H1 (cell line): ENCODE measurements at places on chromosomes 1 and 21. TPM values are rescaled to one million over a fixed set of nuclear protein-coding genes. Genes with fewer than 3 reads are reported as not detected.

Gene S100A7
- not detected in 2 replicates for polyA plus RNA-seq

Gene USP21
- polyA plus RNA-seq = 36.3 and 53.5 TPM in 2 replicates

Gene CLCA4
- polyA plus RNA-seq = not detected in 2 replicates

Gene CELSR2
- 12.0 and 25.9 TPM in 2 replicates for polyA plus RNA-seq

Gene RAB25
- polyA plus RNA-seq = 98.2 and 117 TPM in 2 replicates

Gene TNNI3K
- polyA plus RNA-seq = 0.41 TPM in 1 of 2 replicates, not detected in the other

DNA sequence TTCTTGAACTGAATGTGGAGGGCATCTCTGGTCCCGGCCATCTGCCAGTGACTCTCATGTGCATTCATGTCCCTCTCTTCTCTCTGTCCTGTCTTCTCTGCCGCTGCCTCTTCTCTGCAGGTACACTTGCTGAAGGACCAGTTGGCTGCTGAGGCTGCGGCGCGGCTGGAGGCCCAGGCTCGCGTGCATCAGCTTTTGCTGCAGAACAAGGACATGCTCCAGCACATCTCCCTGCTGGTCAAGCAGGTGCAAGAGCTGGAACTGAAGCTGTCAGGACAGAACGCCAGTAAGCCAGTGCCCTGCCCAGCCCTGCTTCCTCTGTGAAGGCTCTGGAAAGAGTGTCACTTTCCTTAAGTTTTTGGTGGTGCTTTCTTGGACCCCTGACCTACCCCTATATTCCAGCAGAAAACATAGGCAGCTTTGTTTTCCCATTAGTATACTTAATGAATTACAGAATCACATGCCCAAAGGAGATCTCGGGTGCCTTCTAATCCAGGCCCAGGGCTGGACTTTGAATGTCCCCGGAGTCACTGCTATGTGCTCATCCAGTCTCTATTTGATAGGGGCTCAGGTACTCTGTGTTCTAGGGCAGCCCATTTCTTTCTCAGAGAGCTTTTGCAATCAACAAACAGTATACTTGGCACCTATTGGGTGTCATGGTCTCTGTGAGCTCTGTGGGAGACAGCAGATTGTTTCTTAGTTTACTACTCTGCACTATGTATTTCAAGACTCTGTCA is 11.2 kb downstream of the SPATA46 start:
- H3K4me3 ChIP-seq = no peak overlapping the region
- no peaks in the 10 kb centered on the region for H3K27me3 ChIP-seq
- DNase-seq = no peak
- no peak overlapping the region for H3K27ac ChIP-seq
- H3K36me3 ChIP-seq = 0 out of 2 replicates have a peak, but pooled peaks cover 2% of the 10 kb centered on the region

- H3K4me3 ChIP-seq = no peak overlapping the region
- no peak for DNase-seq
- no peaks in the 10 kb centered on the region for H3K27me3 ChIP-seq
- no peaks in the 10 kb centered on the region for H3K36me3 ChIP-seq
- 0 out of 2 replicates have a peak overlapping the region, but pooled peaks have one; percentile 25 for H3K27ac ChIP-seq
- no peaks in the 10 kb centered on the region for H3K4me1 ChIP-seq
Measured at GRCh38 chr1:23613191-23614031, 54.1 kb upstream of the ID3 start.

DNA sequence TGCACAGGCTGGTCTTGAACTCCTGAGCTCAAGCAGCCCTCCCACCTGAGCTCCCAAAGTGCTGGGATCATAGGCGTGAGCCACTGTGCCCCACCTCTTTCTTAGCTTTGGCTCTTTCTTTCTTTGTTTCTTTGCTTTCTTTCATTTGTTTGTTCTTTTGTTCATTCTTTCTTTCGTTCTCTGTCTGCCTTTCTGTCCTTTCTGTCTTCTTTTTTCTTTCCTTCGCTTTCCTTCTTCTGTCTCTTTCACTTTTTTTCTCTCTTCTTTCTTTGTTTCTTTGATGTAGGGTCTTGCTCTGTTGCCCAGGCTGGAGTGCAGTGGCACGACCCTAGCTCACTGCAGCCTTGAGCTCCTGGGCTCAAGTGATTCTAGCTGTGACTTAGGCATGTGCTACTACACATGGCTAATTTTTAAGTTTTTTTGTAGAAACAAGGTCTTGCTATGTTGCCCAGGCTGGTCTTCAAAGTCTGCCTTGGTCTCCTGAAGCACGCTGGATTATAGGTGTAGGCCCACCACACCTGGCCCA is 18.9 kb downstream of the SOX13 start:
- no peak overlapping the region for H3K27ac ChIP-seq
- peaks cover 66% of the 10 kb centered on the region for H3K4me1 ChIP-seq
- no peak for DNase-seq
- H3K4me3 ChIP-seq = no peak overlapping the region
- H3K36me3 ChIP-seq = no peaks in the 10 kb centered on the region

DNA sequence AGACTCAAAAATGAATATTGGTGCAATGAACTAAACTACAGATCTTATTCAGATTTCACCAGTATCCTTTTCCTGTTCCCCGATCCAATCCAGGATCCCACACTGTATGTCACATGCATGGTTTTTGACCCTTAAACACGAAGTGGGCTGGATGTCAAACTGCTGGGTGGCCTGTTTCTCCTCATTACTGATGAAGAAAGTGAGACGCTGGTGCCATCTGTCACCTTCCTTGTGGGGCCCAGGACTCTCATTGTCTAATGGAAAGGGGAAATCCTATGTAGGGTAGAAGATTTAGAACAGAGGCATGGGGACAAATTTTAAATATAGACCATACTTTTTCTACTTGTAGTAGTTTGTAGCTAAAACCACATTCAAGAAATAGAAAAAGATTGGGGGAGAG is 56.2 kb downstream of the DISC1 start:
- H3K36me3 ChIP-seq = no peaks in the 10 kb centered on the region
- DNase-seq = no peak
- H3K4me1 ChIP-seq = no peaks in the 10 kb centered on the region
- no peak overlapping the region for H3K4me3 ChIP-seq
- no peak overlapping the region for H3K27ac ChIP-seq
- no peaks in the 10 kb centered on the region for H3K27me3 ChIP-seq

DNA sequence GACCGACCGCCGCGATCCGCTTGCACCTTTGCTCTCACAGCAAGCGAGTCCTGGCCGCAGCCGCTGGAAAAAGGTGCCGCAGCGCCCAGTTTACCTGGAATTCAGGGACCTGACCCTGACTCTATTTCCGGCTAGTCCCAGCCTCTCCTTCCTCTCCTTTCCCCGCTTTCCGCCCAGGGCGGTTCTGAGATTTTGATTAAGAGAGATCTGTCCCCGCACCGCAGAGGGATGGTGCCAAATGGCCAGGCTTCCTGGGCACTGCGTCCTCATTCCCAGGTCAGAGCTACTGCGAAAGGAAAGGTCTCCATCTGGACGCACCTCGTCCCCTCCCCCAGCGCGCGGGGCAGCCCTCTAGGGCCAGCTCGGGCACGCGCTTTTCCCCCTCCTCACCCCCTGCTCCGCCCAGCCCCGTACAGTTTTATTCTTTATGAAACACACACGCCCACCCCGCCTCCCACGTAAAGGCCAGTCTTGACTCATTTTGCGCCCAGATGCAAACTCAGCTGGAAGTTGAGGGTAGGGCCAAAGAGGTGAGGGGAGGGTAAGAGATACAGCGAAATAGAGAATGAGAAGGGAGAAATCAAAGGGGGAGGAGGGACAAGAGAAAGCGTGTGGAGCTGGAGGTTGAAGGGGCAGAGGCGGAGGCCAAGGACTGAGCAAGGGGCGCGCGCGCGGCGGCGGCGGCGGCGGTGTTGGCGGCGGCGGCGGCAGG is 411.8 kb upstream of the ESRRG start:
- H3K27me3 ChIP-seq = peaks cover 65% of the 10 kb centered on the region
- H3K36me3 ChIP-seq = no peaks in the 10 kb centered on the region
- H3K4me3 ChIP-seq = peak overlapping the region; percentile 65
- H3K27ac ChIP-seq = no peak overlapping the region

DNA sequence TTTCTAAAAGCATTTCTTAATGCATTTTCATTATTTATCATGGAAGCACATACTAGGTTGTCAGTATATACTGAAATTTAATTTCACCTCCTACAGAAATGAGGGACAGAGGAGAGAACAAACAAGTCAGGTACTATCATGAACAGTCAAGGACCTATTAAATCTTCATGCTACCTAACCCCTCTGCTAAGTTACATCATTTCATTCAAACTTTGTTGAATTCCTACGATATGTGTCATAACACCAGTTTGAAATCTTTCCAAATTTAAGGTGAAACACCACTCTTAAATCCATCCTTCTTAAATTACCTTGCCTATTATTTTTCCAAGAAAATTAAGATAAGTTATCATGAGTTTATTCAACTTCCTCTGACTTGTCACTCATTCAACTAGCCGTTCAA is 78.9 kb downstream of the DENND1B start:
- no peaks in the 10 kb centered on the region for H3K27me3 ChIP-seq
- H3K4me3 ChIP-seq = no peak overlapping the region

GRCh38 chr1:87004857-87005256 is 90.4 kb downstream of the HS2ST1 start:
- no peak overlapping the region for H3K27ac ChIP-seq
- H3K27me3 ChIP-seq = no peaks in the 10 kb centered on the region
- H3K4me3 ChIP-seq = no peak overlapping the region
- DNase-seq = no peak
- no peaks in the 10 kb centered on the region for H3K36me3 ChIP-seq

DNA sequence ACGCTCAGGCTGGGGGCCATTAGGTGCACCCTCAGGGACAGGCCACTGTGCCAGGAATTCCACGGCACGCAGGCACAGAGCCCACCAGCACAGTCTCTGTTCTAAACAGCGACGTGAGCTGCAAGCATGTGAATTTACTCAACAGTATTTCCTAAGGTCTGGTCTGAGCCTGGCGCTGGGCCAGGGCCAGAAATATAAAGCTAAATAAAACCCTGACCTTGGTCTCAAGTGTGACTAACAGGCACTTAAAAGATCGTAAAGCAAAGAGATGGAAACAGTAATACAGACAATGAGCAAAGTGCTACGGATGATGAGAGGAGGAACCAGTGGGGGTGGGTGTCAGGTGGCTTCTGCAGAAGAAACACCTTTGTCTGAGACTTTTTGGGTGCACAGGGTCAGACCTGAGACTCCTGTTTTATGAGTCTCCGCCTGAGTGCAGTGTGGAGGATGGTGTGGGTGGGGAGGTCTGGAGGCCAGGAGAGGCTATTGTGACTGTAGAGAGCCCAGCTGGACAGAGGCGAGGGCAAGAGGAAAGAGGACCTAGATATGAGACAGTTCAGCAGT is 53.4 kb upstream of the EDN2 start:
- H3K4me1 ChIP-seq = no peaks in the 10 kb centered on the region
- no peaks in the 10 kb centered on the region for H3K27me3 ChIP-seq
- no peaks in the 10 kb centered on the region for H3K36me3 ChIP-seq
- H3K27ac ChIP-seq = no peak overlapping the region
- no peak for DNase-seq

- H3K27me3 ChIP-seq = no peaks in the 10 kb centered on the region
- H3K4me3 ChIP-seq = no peak overlapping the region
- H3K36me3 ChIP-seq = no peaks in the 10 kb centered on the region
- no peak overlapping the region for H3K27ac ChIP-seq
Measured at GRCh38 chr1:203760506-203760905, 4.5 kb upstream of the LAX1 start.

- no peak overlapping the region for H3K27ac ChIP-seq
- H3K27me3 ChIP-seq = no peaks in the 10 kb centered on the region
- peak; percentile 27 for DNase-seq
- H3K4me1 ChIP-seq = peaks cover 2% of the 10 kb centered on the region
- H3K36me3 ChIP-seq = no peaks in the 10 kb centered on the region
Measured at GRCh38 chr1:41619511-41620364, 135.3 kb upstream of the EDN2 start.

GRCh38 chr1:192801451-192801850 is 7.4 kb upstream of the RGS2 start:
- no peaks in the 10 kb centered on the region for H3K4me1 ChIP-seq
- H3K27me3 ChIP-seq = no peaks in the 10 kb centered on the region
- no peak overlapping the region for H3K27ac ChIP-seq
- H3K4me3 ChIP-seq = no peak overlapping the region
- no peaks in the 10 kb centered on the region for H3K36me3 ChIP-seq

DNA sequence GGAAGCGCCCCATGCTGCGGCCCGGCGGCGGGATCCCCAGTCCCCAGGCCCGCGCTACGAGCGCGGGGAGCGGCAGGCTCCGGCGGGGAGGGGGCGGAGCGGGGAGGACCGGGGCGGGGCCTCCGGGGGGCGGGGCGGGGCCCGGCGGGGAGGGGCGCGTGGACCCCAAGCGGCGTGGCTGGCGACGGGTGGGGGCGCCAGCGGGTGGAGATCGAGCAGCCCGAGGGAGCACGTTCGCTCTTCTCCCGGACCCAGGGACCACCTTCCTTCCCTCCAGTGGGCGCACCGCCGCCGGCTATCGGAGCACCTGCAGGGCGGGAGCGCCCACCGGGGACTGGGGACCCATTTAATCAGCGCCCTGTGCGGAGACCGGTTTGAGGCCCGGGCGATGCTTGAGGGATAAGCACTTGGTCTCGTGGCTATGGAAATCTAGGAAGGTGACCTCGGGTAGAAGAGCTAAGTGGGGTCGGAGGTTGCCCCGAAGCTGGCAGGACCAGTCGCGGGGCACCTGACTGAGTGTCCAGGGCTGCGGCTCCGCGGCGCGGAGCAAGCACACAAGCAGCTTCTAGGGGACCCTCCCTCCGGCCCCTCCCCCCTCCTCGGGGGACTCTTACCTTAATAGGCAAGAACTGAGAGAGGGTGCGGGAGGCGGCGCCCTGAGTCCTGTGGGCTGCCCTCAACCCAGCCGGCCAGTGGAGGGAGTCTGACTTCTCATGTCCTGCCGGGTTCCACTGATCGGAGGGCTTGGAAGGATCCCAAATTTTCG is at the start of gene TSPAN2:
Gene TSPAN2 (minus strand): TSS at position 84 of the 766 bp plus-strand sequence. CDS start 71 bp downstream, at position 13.
- peak within 1 kb of the TSS; percentile 91 for H3K27ac ChIP-seq
- peaks cover 4% of the 10 kb centered on the region for H3K4me1 ChIP-seq
- no peaks in the 10 kb centered on the region for H3K27me3 ChIP-seq
- H3K4me3 ChIP-seq = peak within 1 kb of the TSS; percentile 93
- peak; percentile 91 for DNase-seq

DNA sequence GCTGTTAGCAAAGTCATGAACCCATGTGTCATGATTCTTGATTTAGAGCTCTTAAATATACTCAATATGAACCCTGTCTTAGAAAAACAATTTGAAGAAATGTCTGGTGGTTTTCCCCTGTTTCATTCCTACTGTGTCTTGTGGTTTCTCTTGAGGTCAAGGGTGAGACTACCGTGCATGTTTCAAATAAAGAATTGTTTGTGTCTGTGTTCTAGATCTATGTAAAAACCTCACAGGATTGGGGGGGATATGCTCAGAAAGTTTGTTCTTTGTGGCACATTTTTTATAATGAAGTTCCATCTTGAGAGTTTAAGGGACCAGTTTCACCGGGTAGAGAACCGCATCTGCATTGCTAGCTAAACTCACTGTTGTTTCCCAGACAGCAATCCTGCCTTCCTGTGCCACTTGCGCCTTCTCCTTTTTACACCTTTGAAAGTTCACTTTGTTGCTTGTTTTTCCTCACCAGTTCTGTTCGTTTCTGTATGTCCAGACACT is 30.9 kb upstream of the CACYBP start:
- H3K36me3 ChIP-seq = peaks cover 26% of the 10 kb centered on the region
- H3K27me3 ChIP-seq = no peaks in the 10 kb centered on the region
- H3K4me3 ChIP-seq = no peak overlapping the region
- DNase-seq = no peak
- no peak overlapping the region for H3K27ac ChIP-seq
